ENCODE measurements at places on chromosomes 3 and 15.

- DNase-seq = no peak
Observed at GRCh38 chr3:174957081-174957480, 97.9 kb downstream of the NAALADL2 start.

DNA sequence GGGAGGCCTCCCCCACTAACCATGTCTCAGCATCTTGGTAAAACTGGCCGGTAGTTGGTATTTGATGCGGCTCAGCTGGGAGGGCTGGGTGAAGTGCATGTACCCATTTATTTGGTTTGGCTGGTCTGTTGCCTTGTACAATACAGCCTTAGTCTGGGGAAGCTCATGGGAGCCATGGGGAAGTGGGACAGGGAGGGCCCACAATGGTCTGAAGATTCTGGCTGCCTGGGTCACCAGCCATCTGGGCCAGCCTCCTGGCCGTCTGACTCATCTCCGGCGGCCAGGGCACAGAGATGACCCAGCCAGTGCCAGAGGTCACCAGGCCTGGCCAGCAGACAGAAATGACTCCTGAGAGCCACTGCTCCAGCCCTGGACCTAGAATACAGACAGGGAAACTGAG, 51.6 kb upstream of the SMAD6 start:
- DNase-seq = peak; percentile 62

DNA sequence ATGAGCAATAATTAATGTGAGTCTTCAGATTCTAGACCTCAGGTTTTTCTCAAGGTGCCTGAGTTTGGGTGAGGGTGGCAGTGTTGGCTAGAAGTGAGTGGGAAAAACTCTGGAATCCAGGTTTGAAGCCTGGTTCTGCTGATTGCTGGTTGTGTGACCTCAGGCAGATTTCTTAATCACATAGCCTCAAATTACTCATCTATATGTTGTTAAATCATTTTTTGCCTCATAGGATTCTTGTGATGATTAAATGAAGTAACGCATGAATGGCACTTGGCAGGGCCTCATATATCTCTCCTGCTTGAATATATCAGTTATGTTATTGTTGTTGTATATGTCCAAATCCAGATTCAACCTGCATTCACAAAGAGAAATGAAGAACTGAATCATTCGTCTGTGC, 60.5 kb downstream of the NR2F2 start:
- no peak for DNase-seq

DNA sequence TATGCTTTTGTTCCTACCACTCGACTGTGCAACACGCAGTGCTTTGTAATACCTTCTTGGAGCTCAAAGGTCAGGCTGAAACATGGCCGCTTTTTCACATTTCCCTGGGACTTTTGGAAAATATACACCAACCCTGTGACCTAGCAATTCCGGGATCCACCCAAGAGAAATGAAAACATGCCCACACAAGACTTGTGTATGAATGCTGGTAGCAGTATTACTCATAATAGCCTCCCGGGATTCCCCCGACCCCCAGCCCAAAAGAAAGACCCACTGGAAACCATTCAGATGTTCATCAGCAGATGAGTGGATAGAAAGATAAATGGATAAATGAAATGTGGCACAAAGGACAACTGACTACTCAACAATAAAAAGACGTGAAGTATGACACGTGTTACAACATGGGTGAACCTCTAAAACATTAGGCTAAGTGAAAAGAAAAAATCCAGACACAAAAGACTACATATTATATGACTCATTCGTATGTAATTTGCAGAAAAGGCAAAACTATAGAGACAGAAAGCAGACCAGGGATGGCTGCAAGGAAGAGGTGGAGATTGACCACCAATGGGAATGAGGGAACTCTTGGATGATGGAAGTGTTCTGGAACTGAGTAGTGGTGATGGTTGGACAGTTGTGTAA, 104.1 kb downstream of the PGPEP1L start:
- DNase-seq = no peak

DNA sequence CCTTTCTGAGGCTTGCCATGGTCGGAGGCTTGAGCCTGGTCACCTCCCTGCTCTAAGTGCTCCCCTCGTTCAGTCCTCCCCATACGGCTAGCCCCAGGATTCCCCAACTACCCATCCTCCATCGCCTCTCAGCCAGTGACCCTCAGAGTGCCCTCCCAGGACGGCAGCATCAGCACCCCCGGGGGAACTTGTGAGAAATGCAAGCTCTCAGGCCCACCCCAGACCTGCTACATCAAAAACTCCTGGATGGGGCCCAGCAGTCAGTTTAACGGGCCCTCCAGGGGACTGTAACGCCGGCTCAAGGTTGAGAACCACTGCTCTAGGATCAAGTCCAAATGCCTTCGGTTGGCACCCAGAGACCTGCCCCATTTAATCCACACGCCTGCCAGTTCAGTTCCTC, 6.9 kb downstream of the ADAMTS17 start:
- no peak for DNase-seq

DNA sequence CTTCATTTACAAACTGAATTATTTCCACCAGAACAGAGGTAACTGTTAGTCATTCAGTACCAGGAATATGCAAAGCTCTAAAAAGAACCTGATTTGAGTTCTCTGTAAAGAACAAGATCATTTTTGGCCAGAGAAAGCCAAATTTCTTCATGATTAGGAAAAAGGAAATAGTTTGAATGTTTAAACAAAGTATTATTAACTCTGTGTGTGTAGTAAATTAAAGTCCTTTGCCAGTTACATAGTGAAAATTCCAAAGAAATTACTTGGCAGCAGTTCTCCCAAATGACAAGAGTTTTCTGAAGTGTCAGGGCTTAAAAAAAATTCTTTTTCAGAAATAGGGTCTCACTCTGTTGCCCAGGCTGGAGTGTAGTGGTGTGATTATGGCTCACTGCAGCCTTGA, 24.5 kb downstream of the QTRT2 start:
- no peak for DNase-seq

GRCh38 chr15:75578173-75578947, 755 bp downstream of the PTPN9 start:
- DNase-seq = peak; percentile 68

DNA sequence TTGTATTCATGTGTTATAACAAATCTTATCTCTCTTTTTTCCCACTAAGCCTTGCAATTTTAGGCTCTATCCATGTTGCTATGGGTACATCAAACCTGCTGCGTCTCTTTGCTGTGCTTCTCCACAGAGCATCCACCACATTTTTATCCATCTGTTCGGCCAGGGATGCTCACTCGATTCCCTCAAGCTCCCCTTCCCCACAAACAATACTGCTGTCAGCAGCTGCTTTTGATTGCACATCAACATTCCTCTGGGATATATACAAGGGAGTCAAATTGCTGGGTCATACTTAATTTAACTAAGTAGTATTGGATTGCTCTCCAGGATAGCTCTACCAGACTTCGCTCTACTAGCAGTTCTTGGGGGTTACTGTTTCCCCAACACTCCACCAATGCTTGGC, 36.8 kb downstream of the TMEM108 start:
- no peak for DNase-seq

DNA sequence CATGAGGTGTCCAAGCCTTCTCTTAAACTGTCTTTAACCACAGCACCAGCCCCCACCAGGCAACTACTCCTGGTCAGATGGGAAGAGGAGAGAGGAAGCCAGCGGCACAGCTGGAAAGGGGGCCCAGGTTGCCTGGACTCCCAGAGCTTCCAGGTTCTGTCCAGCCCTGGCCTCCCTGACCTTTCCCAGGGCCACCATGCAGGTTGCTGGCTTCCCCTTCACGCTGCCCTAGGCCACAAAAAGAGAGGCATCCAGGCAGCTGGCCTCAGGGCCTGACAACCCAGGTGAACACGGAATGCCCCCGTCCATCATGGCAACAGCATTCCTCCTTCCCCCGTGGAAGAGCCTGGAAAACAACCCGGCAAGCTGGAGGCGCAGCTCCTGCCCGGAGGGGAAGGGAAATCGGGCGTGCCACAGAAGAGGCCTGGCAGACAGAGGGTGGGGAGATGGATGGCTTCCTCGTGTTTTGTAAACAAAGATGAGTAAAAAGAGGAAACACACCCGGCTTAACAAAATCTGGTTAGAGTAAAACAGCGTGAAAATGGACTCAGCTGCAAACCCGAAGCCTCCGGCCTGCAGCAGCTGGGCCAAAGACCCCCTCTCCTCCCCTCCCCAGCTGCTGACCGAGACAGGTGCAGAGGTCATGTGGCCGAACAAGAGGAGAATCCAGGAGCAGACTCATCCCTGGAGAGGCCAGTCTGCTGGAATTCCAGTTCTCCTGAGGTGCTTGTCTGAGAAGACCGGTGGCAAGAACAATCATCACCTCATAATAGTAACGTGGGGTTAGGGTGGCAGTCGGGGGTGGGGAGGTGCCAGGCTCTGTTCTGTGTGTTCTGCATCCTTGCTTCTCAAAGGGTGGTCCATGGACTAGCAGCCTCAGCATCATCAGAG, 15.5 kb downstream of the BMF start:
- no peak for DNase-seq

- DNase-seq = no peak
Observed at GRCh38 chr3:14767245-14768051, 51.3 kb upstream of the FGD5 start.

GRCh38 chr15:60237446-60237845, 160.3 kb downstream of the ANXA2 start:
- DNase-seq = no peak

DNA sequence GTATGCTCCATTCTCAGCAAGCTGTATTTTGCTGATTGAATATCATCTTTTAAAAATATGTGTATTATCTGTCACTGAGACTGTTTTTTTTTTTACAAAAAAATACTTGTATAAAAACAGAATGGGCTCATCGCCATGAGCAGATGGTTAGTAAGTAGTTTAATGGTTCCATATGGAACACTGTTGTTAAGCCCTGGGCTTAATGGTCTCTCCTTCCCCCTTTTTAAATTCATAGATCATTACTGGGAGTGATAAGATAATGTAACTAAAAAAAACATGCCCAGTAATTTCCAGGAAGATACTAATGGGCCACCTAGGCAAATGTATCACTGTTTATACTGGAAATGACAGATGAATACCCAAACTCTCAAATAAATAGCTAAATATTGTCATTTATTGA, 95.3 kb upstream of the TPRG1 start:
- no peak for DNase-seq

DNA sequence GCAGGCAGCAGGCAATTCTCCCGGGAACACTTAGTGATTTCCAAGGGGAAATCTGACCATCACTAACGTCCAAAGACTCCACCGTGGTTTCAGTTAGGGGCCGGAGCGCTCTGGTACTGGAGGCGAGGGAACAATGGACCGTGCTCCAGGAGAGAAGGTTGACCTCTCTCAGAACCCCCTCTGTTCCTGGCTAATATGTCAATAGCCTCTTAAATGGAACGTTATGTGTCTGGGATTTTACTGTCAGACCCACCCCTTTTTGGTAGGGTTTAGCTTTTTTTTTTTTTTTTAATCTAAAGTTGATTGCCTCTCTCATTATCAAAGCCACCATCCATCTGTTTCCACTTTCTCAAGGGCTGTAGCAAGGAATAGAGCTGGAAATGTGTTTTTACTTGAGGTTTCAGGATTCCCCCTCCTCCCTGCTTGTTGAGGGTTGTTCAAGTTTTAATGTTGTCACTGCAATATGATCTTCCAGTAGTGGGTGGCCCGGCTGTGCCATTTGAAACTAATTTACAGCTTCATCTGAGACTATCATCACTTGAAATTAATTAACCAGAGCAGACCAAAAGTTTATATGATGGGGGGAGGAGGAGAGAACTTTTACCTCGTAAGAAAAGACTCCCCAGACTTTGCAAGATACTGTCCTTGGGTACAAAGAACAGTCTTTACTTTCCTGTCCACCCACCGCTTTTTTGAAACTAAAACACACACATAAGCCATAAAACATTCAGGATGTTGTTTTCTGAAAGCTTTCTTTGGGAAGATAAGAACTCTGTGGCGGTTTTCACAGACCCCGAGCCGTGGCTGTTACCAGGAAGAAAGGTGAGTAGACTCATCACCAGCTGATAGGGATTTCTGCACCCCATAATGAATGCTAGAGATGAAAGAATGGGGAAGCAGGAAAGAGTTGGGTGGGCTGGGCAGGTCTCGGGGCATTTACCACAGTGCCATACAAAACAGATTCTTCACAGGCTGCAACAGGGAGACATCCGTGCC, 187.8 kb downstream of the UACA start:
- DNase-seq = no peak

DNA sequence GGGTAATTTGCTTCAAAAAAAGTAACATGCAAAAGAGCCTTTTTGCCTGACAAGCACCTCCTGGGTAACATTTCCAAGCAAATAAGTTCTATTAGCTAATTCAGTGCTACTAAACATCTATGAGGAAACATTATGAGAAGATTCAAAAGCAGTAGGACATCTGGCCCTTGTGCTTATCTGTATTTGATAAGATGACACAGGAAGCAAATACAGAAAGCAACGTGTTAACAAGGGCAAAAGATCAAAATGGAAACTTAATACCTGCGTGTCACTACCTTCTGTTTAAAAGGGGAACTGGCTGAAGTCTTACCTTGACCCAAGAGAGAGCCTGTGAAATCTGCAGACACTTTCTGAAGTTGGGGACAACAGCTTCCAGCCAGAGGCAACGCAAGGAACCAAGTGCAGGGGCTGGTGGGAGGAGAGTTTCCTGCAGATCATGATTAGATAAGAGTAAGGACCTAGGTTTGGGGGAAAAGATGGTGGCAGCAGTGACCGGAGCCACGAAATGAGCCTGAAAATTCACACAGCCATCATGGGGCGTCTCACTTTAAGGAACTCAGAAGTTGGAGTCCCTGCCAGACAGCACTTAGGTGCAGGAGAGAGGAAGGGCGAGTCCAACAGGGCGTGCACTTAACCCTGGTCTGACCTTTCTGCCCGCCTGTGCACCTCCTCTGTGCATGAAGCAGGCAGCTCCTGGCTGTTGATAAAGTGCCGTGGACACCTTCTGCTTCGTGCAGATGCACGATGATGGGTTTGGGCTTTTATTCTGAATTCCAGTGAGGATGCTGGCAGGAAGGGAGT, 153.6 kb upstream of the BHLHE40 start:
- DNase-seq = peak; percentile 67

GRCh38 chr3:61646360-61646759, 85.0 kb downstream of the PTPRG start:
- no peak for DNase-seq

- no peak for DNase-seq
Observed at GRCh38 chr3:6860954-6861624, at the start of gene GRM7. GRM7 (plus strand) TSS chr3:6861115.

- no peak for DNase-seq
Observed at GRCh38 chr3:29335438-29335837, 54.6 kb downstream of the RBMS3 start.

DNA sequence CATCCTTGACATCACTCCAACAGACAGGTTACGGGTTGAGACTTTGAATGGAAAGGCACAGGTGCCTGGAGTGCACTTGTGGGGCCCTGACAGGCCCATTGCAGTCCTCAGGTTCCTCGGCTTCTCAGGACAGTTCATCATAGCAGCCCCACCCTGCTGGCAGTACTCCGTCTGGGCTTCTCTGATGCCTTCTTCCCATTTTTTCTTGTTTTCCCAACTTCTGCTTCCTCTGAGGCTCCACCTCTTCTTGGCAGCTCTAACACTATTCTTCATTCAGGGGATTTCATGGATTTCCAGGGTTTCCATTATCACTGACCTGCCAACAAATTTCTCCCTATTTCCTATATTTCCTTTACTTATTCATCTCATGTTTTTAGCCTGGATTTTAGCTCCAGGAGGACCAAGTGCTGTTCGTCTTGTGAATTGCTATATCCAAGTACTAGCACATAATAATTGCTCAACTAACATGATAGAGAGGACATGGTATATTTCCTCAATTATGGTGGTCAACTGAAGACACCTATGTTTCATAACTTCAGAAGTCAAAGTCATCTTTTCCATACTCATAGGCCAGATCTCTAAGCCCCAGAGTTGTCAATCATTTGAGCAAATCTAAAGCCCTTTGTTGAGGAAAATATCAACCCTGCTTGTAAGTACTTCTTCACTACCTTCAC, 16.2 kb downstream of the NCEH1 start:
- no peak for DNase-seq

Measured in K562 (cell line).